ENCODE measurements at places on chromosomes 11 and 22. TPM values are rescaled to one million over a fixed set of nuclear protein-coding genes. Genes with fewer than 3 reads are reported as not detected.

The DDI1 gene
- not detected for polyA plus RNA-seq

The ACTN3 gene
- polyA plus RNA-seq = 0.32 TPM

The PLAAT5 gene
- 0.48 TPM for polyA plus RNA-seq

The SCGB1A1 gene
- polyA plus RNA-seq = not detected

The MS4A12 gene
- not detected for polyA plus RNA-seq

- no peak for DNase-seq
Observed at GRCh38 chr11:113247966-113248365, 66.4 kb upstream of the TTC12 start.

DNA sequence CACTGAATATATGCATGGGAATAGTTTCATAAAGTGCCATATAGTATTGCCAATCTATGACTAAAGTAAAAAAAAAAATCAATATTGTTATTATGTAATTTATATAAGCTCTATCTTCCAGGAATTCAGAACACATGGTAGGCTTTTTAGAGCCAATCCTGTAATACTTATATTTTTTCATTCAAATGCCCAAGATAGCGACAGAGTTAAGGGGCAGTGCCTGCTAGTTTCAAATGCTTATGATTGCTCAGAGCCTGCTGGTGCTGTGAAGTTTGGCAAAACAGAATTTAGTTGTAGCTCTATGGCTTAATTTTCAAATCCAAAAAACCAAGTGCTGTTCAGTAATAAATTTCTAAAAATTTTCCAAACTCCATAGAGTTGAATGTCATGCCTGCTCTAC, 39.0 kb upstream of the BLID start:
- no peak for DNase-seq

DNA sequence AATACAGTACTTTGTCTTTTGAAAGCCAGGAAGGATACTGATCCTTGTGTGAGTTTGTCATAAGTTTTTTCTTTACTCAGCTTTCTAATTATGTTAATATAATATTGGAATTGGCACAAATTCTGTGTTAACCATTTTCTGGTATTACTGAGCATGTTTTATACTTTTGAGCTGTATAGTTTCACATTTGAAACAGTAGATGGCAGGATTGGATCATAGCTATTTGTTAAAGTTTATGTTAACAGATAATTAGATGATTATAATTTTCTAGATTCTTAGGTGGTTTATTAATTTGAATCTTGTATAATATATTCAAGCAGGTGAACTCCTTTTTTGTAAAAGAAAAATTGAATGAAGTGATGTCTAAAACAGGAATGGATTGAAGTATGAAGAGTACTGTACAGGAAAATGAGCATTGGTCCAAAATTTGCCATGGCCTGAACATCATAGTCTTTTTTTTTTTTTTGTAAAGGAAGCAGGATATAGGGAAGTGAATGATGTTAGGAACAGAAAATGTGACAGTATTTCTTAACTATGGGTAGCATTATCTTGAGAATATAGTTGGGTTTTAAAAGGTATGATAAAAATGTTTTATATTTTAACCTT, 102.0 kb downstream of the CYP2R1 start:
- DNase-seq = peak; percentile 3

- DNase-seq = no peak
Observed at GRCh38 chr11:21988477-21988876, 204.4 kb upstream of the ANO5 start.

GRCh38 chr11:63933459-63933858, 5.3 kb upstream of the NAA40 start:
- DNase-seq = no peak

- no peak for DNase-seq
Observed at GRCh38 chr11:93288079-93288478, 42.5 kb upstream of the DEUP1 start.

GRCh38 chr11:96019810-96020747, 96.2 kb upstream of the MTMR2 start:
- DNase-seq = no peak

DNA sequence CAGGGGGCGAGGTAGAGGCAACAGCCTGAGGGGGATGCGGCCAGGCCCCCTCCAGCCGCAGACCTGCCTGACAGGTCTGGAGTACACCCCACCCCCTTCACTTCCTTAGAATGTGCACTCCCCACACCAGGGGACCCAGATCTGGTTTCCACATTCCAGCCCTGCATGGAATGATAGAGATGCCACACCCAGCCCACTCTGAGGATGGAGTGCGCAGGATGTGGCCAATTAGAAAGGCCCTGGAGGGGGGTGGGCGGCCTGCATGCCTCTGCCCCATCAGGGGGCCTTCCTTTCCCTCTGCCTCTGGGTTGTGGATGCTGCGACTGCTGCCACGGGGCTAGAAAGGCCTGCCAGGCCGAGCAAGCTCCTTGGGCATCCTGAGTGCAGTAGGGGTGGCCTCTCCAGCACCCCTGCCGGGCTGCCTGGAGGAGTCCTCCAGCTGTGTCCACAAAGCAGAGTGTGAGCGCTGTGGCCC, 28.2 kb upstream of the MGAT3 start:
- peak; percentile 42 for DNase-seq

DNA sequence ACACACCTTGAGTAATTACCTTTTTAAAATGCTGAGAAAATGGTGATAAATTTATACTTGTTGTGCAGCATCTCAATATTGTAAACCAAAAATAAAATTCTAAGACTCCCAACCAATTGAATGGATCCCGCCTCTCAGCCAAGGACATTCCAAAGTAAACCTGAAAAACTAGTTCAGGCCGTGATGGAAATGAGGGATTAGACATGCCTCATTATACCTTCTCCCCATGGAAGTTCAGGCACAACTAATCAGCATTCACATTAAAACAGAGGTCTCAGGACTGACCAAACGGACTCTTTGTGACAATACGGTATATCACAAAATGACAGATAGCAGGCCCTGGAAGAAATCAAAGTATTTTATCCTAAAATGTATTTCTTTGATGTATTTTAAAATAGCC, 907.4 kb upstream of the RAG2 start:
- DNase-seq = peak; percentile 16

DNA sequence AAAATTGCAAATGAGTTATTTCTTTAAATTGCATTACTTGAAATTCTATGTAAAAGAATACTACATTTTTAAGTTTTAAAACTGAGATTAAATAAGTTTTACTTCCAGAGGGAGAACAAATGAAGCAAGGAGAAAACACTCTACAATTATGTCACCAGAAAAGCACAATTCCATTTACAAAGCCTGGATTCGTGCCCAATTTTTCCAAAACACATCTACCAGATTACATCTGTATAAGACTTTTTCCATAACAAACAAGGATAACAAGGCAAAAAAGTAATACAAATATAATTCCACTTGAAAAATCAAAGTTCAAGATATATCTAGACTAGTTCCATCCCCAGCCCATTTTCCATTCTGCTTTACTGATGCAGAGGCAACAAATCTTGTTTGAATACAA, 40.5 kb downstream of the MTMR2 start:
- DNase-seq = no peak

- DNase-seq = no peak
Observed at GRCh38 chr11:43933608-43934551, 8.6 kb upstream of the C11orf96 start.

- no peak for DNase-seq
Observed at GRCh38 chr22:31623592-31624304, 38.3 kb downstream of the PISD start.

DNA sequence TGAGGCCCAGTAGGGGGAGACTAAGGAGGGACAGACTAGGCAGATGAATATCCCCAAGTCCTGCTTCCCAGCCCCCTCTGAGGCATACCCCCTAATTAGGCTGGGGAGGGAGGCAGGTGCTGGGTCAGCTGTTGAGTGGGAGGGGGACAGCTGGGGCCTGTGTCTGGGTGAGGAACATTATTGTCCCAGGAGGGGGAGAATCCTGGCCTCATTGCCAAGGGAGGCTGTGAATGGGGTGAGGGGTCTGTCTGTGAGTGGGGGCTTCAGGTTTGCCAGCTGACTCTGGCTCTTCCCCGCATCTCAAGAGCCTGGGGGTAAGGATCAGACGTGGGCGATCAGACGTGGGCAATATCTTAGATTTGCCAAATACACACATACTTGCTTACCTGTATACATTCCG, 2.1 kb downstream of the INPPL1 start:
- DNase-seq = no peak

Data from renal pelvis (tissue), 12 donors.